DND-41 (cell line): ENCODE measurements at places on chromosomes 7 and 10.

GRCh38 chr7:123993996-123994395 is 38.9 kb downstream of the TMEM229A start:
- H3K27ac ChIP-seq = no peak overlapping the region
- H3K36me3 ChIP-seq = no peaks in the 10 kb centered on the region
- no peaks in the 10 kb centered on the region for H3K4me1 ChIP-seq
- no peak overlapping the region for H3K4me3 ChIP-seq

GRCh38 chr10:119495545-119495944 is 47.0 kb downstream of the RGS10 start:
- H3K27me3 ChIP-seq = no peaks in the 10 kb centered on the region
- DNase-seq = no peak
- no peaks in the 10 kb centered on the region for H3K4me1 ChIP-seq
- H3K27ac ChIP-seq = no peak overlapping the region

- H3K27ac ChIP-seq = no peak overlapping the region
- no peaks in the 10 kb centered on the region for H3K27me3 ChIP-seq
- no peaks in the 10 kb centered on the region for H3K4me1 ChIP-seq
- no peak overlapping the region for H3K4me3 ChIP-seq
These were observed 490.8 kb downstream of the TNS3 start for GRCh38 chr7:47091141-47091540.

- no peak overlapping the region for H3K27ac ChIP-seq
- DNase-seq = no peak
- H3K36me3 ChIP-seq = no peaks in the 10 kb centered on the region; the same call in 1 of the 2 replicates
- no peaks in the 10 kb centered on the region for H3K27me3 ChIP-seq
These were observed 6.7 kb downstream of the KIAA1217 start for GRCh38 chr10:24215603-24216002.

DNA sequence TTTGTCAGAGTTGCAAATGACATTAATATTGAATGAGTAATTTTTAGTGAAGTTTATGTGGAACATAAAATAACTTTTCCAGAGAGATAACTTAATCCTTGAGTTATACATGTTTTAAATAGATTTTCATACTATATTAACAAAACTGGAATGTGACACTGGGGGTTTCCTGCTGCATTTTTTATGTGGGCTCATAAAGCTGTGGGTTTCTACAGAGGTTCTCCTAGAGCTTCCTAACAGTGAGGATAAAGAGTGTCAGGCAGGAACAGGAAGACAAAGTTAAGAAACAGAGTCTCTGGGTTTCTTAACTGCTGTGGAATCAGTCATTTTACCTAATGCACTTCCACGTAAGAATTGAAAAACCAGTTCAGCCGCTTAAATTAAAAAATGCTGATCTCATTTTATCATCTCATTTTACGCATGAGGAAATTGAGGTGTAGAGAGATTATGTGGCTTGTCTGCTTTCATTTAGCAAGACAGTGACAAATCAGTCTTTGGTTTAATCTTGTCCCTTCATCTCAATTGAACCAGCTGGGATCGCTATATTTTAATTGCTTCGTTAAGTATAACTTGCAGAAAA is 5.0 kb downstream of the CD36 start:
- no peaks in the 10 kb centered on the region for H3K27me3 ChIP-seq
- no peaks in the 10 kb centered on the region for H3K36me3 ChIP-seq
- no peaks in the 10 kb centered on the region for H3K4me1 ChIP-seq
- DNase-seq = no peak
- H3K4me3 ChIP-seq = no peak overlapping the region
- H3K27ac ChIP-seq = no peak overlapping the region

DNA sequence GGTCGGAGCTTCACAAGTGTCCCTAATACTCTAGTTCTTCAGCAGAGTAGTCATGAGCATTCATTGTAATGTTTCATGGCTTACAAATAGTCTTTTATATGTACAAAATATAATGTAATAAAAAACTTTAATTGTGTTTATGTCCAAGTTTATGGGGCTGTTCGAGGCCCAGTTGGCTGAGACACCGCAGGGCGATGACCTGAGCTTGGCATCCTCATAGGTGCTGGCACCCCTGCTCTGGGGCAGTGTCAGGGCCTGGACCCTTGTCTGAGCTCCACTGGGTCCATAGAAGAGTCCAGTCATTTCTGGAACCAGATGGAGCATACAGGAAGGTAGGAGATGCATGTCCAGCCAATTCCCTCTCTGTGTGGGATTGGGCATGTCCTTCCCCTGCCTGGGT is 12.9 kb upstream of the ZMIZ1 start:
- no peak overlapping the region for H3K27ac ChIP-seq
- H3K36me3 ChIP-seq = no peaks in the 10 kb centered on the region
- no peak overlapping the region for H3K4me3 ChIP-seq
- H3K4me1 ChIP-seq = no peaks in the 10 kb centered on the region

GRCh38 chr10:49654036-49654693 is 25.3 kb upstream of the C10orf53 start:
- peaks cover 22% of the 10 kb centered on the region for H3K4me1 ChIP-seq
- H3K27me3 ChIP-seq = no peaks in the 10 kb centered on the region
- no peaks in the 10 kb centered on the region for H3K36me3 ChIP-seq
- no peak overlapping the region for H3K4me3 ChIP-seq
